ENCODE measurements at places on chromosomes 1 and 21.
A peak's percentile ranks its signal among the peaks of the same experiment; 100 is the strongest.

- no peak for DNase-seq
These were observed 7.3 kb upstream of the IL10 start for GRCh38 chr1:206779638-206780037.

GRCh38 chr1:214500340-214501055 lies 50.9 kb downstream of the PTPN14 start:
- no peak for DNase-seq

DNA sequence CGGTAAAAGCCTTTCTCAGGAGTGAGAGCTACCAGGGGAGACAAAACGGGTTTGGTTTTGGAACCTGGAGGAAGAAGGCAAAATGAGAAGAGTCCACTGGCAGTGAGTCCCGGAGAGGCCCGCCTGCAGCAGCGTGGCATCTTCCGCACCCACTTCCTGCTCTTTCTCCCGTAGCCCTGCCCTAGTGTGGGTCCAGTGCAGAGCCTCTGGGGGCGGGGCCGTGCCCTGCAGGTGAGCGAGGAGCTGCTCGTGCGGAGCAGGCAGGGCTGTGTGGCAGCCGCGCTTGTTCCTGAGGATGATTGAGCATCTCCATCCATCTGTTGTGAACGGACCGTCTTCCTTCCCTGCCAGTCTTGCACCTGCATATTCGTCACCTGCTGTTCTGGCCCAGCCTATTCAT lies 66.5 kb downstream of the PEX14 start:
- no peak for DNase-seq

DNA sequence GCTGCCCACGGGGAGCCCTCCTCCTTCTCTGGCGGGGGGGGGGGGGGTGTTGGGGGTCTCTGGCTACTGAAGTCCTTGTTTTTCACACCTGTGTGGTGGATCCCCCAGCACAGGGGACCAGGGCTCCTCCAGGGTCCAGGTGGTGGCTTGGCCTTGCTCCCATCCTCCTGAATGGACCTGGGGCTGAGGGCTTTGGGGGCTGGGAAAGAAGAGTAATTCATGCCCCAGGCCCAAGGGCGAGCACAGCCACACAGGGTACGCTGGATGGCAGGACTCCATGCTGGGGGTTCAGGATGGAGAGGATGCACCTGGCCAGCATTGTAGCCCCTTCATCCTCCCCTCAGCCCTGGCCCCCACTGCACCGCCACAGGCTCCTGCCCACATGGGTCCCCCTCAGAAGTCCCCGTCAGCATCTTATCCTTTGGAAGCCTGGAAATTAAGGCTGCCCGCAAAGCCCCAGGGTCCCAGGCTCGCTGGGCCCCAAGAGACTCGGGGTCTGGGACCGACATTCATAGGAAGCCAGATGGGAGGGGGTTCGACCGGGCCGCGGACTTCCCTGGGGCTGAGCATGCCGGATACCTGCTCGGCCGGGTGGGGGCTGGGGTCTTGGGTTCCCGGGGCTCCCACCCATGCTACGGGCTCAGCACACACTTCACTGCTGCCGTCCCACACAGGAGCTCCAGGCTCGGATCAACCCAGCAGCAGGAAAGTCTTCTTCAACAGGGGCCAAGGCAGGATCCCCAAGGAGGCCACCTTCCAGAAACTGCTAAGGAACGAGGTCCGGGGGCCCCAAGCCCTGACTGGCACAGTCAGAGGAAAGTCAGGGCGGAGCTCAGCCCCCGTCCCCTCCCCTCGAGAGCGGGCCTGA lies 49.0 kb upstream of the ACTRT2 start:
- no peak for DNase-seq

DNA sequence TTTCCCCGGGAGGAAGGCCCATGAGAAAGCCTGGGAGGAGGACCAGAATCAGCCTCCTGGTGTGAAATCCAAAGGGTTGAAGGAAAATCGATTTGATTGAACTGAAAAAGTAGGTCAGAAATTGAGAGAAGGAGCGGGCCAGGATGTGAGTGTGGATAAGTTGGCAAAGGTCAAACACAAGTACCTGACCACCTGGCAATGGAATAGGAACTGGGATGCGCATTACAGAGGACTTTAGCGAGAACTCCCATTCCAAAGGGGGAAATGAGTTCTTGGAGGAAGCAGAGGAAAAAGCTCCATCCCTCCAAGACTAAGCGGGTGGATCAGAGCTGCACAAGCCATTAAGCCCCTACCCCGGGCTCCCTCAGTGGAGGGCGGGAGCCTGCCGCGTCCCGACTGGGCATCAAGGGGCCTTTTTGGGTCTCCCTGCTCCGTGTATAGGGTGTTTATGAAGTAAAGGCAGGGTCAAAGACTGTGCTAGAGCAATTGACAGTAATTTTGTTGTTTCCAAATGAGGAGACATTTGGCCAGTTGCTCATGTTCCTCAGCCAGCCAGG lies 56.4 kb downstream of the TGFB2 start:
- no peak for DNase-seq

DNA sequence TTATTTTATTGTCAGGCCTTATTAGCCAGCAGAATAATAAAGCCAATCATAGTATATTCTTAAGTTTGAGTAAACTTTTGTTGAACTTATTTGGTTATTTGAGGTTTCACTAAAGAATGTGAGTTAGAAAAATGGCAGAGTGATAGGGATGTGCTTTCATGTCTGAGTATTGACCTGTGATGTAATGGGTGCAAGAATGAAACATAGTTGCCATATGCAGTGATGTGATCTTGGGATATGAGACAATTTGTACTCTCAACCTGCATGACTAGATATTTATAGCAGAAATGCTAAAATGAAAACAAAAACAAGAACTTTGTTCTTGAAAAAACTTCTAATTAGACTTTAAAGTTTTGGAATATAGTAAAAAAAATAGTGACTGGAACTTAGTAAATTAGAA lies 97.9 kb downstream of the DISP1 start:
- no peak for DNase-seq

GRCh38 chr1:9881838-9882249 lies 28.2 kb downstream of the CTNNBIP1 start:
- DNase-seq, result no peak

DNA sequence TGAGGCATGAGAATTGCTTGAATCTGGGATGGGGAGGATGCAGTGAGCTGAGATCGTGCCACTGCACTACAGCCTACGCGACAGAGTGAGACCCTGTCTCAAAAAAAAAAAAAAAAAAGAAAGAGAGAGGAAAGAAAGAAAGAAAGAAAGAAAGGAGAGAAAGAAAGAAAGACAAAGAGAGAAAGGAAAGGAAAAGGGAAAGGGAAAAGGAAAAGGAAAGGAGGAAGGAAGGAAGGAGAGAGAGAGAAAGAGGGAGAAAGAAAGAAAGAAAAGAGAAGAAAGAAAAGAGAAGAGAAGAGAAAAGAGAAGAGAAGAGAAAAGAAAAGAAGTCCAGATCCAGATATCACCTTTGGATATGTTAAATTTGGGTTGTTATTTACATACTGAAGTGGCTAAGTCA lies 106.0 kb downstream of the DPYD start:
- no peak for DNase-seq

DNA sequence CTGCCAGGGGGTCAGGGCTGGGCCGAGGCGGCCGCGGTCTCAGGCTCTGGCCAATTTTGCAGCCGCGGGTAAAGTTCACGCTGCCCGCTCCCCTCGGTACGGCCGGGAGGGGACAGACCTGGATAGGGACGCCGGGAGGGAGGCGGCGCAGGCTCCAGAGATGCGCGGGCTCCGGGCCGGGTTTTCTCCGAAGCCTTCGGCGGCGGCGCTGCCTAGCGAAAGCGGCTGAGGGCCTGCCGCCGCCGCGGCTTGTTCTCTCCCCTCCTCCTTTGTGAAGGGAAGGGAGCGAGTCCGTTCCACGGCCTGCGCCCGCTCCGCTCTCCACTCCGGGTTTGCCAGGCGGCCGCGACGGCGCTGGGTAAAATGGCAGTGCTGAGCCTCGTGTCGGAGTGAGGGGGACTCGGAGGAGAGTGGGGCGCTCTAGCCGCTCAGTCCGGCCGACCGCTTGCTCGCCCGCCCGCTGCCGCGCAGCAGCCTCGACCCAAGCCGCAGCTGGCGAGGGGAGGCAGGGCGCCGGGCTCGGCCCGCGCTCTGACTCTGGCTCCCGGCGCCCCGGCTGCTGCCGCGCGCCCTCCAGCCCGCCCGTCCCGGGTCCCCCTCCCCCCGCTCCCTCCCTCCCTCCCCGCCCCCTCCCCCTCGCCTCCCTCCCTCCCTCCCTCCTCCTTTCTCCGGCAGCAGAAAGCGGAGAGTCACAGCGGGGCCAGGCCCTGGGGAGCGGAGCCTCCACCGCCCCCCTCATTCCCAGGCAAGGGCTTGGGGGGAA lies at the start of gene ARID1A:
Gene ARID1A (plus strand): TSS at position 660 of the 763 bp plus-strand sequence. CDS start 389 bp downstream, outside the sequence.
- DNase-seq, result peak; percentile 91

GRCh38 chr1:46529031-46529630 lies 22.3 kb downstream of the KNCN start:
- no peak for DNase-seq

- DNase-seq, result peak; percentile 60
These were observed 31.2 kb downstream of the CDCP2 start for GRCh38 chr1:54121482-54122134.

GRCh38 chr21:17119466-17120297 lies 393.2 kb upstream of the CXADR start:
- DNase-seq, result no peak

GRCh38 chr1:19049128-19049768 lies 92.8 kb upstream of the IFFO2 start:
- DNase-seq, result no peak

DNA sequence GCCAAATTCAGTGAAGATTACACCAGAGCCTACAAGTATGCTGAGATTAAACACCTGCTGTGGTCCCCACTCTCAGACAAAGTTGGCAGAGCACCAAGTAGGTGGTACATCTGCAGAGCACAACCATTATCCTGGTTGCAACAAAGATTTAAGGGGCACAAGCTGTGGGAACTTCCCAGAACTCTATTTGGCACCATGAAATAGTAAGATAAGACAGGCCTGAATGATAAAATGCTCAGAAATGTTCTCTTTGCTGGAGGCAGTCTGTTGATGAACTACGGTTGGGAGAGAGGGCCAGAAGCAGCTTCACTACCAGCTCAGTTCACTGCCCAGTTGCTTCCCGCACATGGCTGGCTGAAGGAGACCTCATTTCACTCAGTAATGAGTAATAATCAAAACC lies 19.9 kb downstream of the RPL5 start:
- peak; percentile 23 for DNase-seq

DNA sequence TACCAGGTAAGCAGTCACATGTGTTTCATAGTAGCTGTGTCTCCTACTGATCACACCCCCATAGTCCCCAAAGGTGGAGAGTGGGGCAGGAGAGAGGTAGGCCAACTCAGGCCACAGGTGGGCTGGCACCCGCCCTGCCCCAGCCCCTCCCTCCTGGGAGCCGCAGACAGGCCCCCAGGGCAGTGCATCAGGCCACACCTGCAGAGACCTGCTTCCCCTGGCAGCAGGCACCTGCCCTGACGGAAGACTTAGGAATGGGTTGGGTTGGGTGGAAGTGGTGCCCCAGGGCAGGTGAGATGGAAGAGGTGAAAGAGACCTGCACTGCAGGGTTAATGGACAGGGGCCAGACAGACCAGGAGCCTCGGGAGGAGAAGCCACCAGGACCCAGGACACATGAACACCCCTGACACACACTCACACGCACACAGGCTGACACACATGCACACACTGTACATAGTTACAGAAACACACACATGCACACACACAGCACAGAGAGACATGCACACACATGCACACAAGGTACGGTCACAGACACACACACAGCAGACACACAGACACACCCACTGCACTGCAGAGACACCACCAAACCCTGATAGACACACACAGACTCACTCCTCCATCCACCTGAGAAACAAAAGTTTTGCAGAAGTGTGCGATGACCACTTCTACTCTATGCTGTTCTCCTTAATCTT lies 1.7 kb upstream of the COL18A1 start:
- DNase-seq, result no peak

DNA sequence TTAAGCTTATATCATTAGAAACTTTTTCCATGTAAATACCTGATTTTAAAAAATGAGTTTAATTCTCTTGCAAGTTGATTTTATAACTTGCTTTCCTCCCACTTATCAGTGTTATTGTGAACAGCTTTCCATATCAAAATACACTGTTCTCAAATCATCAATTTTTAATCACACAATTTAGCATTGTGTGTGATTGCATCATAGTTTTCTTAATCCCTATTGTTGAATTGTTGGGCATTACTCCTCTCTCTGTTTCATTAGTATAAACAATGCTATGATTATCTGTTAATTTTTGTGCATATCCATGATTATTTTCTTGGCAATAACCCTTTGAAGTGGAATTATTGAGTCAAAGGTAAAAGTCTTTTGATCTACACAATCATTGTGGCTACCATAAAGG lies 48.7 kb downstream of the ROR1 start:
- no peak for DNase-seq

DNA sequence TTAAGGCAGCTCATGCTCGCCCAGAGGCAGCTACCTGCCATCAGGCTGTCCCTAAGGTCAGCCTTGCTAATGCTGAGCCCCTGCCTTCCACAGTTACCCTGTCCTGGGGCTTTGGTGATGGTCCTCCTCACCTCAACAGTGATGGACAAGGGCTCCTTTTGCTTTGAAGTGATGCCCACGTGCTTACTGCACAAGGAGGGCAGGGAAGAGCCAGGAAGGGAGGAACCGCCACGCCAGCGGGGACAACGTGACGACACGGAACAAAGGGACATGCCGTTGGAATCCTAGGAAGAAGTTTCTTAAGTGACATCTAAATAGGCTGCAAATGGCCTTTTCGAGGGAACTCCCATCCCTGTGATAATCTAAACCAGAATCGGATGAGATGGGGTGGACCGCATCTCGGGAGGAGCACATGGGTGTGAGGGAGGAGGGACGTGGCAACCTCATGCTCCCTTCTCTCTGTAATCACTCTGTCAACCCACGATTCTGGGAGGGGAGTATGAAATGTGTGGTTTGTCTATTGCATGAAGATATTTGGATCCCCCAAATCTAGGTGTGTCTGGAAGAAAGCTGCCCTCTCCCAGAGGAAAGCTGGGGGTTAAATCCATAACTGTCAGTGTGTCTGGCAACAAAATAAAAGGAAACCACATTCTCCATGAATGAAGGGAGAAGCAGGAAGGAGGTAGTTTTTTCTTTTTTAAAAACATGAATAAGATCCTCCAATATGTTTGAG lies 110.9 kb upstream of the IRF2BP2 start:
- no peak for DNase-seq

DNA sequence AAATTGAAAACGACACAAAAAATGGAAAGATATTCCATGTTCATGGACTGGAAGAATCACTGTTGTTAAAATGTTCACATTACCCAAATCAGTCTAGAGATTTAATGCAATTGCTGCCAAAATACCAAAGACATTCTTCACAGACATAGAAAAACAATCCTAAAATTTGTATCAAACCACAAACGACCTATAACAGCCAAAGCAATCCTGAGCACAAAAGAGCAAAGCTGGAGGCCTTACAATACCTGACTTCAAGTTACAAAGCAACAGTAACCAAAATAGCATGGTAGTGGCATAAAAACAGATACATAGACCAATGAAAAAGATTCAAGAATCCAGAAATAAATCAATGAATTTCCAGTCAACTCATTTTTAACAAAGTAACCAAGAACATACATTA lies 1077.3 kb downstream of the KCNT2 start:
- no peak for DNase-seq

- no peak for DNase-seq
These were observed 2.0 kb upstream of the GJB3 start for GRCh38 chr1:34779005-34779404.

- no peak for DNase-seq
These were observed 192.2 kb downstream of the TGFB2 start for GRCh38 chr1:218537122-218537913.

Measured in hematopoietic multipotent progenitor cell treated with erythropoietin and hydrocortisone succinate and interleukin-3 and kit ligand, for 17 days (in vitro differentiated cells).